Gastroesophageal sphincter (tissue), 4 donors: ENCODE measurements at places on chromosomes 3 and 15. TPM values are rescaled to one million over a fixed set of nuclear protein-coding genes. Genes with fewer than 3 reads are reported as not detected.

- no peak for ATAC-seq
Measured at GRCh38 chr3:94460931-94461330, 398.1 kb downstream of the NSUN3 start.

- ATAC-seq = no peak
Measured at GRCh38 chr3:152126260-152126659, 142.5 kb upstream of the MBNL1 start.

DNA sequence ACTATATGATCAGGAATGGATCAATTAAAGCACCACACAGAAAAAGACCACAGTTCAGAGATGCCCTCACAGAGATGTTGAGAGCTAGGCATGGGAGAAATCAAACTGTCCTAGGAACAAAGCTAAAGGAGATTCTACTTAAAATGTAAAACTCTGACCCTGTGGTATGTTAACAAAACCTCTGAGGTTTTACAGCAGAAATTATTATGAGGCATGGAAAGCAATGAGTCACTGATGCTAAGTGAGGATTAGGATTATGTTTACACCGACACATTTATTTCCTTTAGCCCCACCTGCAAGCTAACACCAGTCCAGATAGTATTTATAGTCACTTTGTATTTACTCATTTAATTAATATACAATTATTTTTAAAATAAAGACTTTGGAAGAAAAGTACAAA lies 1242.2 kb downstream of the OTOL1 start:
- no peak for ATAC-seq

Gene SCN11A
- total RNA-seq = not detected

Gene LSAMP
- 4.0 TPM for total RNA-seq

Gene DAPK2
- 9.5 TPM for total RNA-seq

Gene C2CD4A
- total RNA-seq = 0.40 TPM
